A549 treated with Hydrocortisone at 1 μM for 4 hours (cell line): ENCODE measurements at places on chromosomes 7 and 10. TPM values are rescaled to one million over a fixed set of nuclear protein-coding genes. Genes with fewer than 3 reads are reported as not detected.

Gene MYPN
- total RNA-seq, result 2.2 to 2.9 TPM (median 2.6 TPM) in 5 replicates

Gene CUL1
- 52.9 to 62.1 TPM (median 55.1 TPM) in 5 replicates for total RNA-seq

Gene PTF1A
- not detected in 5 replicates for total RNA-seq

Gene ZNF467
- total RNA-seq, result 1.0 to 1.5 TPM (median 1.3 TPM) in 5 replicates

Gene HOXA6
- total RNA-seq, result 1.1 to 1.6 TPM (median 1.3 TPM) in 5 replicates

Gene CTAGE8
- not detected in 5 replicates for total RNA-seq

Gene OR2A12
- not detected in 5 replicates for total RNA-seq

Gene LFNG
- 12.9 to 19.4 TPM (median 18.7 TPM) in 5 replicates for total RNA-seq

Gene TUBB8
- 0.06 to 0.22 TPM (median 0.15 TPM) in 3 of 5 replicates, not detected in the others for total RNA-seq

Gene ZNF789
- total RNA-seq, result 6.1 to 9.6 TPM (median 7.3 TPM) in 5 replicates

Gene INHBA
- 0.37 to 0.82 TPM (median 0.55 TPM) in 5 replicates for total RNA-seq

Gene DUSP5
- 98.8 to 155 TPM (median 145 TPM) in 5 replicates for total RNA-seq

Gene CALML3
- not detected in 5 replicates for total RNA-seq

Gene ANAPC16
- total RNA-seq, result 60.5 to 89.7 TPM (median 86.2 TPM) in 5 replicates

Gene HECW1
- total RNA-seq, result 14.4 to 18.0 TPM (median 17.1 TPM) in 5 replicates
